ENCODE measurements at places on chromosomes 13 and 19. TPM values are rescaled to one million over a fixed set of nuclear protein-coding genes. Genes with fewer than 3 reads are reported as not detected.

GRCh38 chr13:70125693-70126092 lies 17.4 kb upstream of the KLHL1 start:
- H3K36me3 ChIP-seq, result no peaks in the 10 kb centered on the region
- H3K4me1 ChIP-seq, result no peaks in the 10 kb centered on the region
- no peaks in the 10 kb centered on the region for H3K27me3 ChIP-seq
- no peak overlapping the region for H3K27ac ChIP-seq

DNA sequence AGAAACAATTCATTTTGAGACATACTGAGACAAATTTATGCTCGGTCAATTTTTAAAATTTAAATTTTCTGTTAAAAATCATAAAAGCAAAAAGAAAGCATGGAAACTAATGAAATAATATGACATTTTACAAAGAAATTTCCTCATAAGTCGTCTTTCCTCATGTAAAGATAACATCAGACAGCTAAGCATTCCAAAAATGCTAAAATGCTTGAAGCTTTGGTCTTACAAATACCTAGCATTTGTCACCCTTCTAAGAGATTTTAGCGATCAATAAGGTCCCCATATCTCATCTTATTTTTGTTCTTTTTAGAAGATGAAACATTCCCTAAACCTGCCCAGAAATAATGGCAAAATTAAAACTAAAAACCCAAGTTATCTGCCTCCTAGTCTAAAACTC lies 68.5 kb upstream of the FREM2 start:
- no peak overlapping the region for H3K4me3 ChIP-seq
- H3K4me1 ChIP-seq, result peaks cover 15% of the 10 kb centered on the region
- H3K27me3 ChIP-seq, result no peaks in the 10 kb centered on the region

DNA sequence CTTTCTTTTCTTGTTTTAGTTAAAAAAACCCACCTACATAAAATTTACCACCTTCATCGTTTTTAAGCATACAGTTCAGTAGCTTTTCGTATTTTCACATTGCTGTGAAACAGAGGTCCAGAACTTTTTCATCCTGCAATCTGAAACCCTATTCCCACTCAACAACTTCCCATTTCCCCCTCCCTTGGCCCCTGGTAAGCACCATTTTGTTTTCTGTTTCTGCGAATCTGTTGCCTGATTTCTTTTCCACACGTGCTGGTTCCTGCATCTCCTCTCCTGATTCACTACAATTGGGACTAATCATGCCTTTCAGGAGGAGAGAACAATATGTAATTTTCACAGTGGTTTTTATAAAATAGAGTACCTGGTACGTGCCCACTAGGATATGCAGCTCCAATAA lies 149.2 kb upstream of the RNF113B start:
- H3K36me3 ChIP-seq, result no peaks in the 10 kb centered on the region
- H3K27me3 ChIP-seq, result no peaks in the 10 kb centered on the region
- H3K4me1 ChIP-seq, result no peaks in the 10 kb centered on the region
- H3K4me3 ChIP-seq, result no peak overlapping the region

- H3K36me3 ChIP-seq, result no peaks in the 10 kb centered on the region
- no peak overlapping the region for H3K27ac ChIP-seq
- no peak overlapping the region for H3K4me3 ChIP-seq
- H3K4me1 ChIP-seq, result peaks cover 11% of the 10 kb centered on the region
These were observed 388.9 kb upstream of the DACH1 start for GRCh38 chr13:72255908-72256307.

DNA sequence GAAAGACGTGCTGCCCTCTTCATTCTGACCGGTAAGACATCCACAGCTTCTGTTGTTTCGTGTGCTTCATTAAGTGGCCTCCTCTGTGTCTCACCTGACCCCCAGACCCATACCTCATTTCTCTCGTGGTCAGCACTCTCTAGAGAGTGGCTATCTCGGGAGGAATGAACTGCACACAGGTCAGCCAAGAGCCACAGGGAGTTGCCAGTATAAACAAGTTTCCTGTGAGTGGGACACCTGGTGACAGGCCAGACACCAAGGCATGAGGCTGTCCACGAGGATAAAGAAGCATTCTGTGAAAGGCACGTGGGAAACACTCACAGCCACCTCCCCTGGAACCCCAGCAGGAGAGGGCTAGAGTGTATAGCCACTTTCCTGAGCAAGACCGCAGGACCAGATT lies 115.8 kb downstream of the NUFIP1 start:
- H3K27me3 ChIP-seq, result no peaks in the 10 kb centered on the region
- no peaks in the 10 kb centered on the region for H3K36me3 ChIP-seq
- H3K27ac ChIP-seq, result no peak overlapping the region
- H3K4me1 ChIP-seq, result no peaks in the 10 kb centered on the region
- no peak overlapping the region for H3K4me3 ChIP-seq

DNA sequence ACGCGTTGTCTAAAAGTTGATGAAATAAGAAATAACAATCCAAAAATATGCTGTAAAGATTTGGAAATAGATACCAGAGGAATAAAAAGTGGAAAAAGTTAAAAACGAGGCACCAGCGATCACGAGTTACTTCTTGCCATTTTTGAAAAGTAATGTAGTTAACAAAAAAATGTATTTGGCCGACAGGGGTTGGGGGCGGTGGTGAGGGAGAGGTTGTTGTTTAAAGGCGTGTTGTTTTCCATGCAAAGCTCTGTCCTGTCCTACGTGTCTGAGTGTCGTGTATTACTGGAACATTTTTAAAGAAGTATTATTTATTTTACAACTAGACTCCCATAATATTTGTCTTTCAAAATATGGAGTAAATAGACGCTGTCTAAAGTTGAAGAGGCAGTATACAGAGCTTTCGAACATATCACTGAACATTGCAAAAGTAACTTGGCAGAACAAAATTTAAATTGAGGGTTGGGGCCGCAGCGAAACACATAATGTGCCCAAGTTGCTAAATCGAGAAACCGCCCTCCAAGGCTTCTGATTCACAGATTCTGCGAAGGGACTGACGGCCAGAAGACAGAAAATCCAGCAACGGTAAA lies 823 bp downstream of the FBXO17 start:
- no peaks in the 10 kb centered on the region for H3K27me3 ChIP-seq
- peak; percentile 77 for DNase-seq
- H3K4me3 ChIP-seq, result peak overlapping the region; percentile 58
- no peaks in the 10 kb centered on the region for H3K4me1 ChIP-seq

- DNase-seq, result no peak
- no peak overlapping the region for H3K4me3 ChIP-seq
- no peaks in the 10 kb centered on the region for H3K27me3 ChIP-seq
- H3K27ac ChIP-seq, result no peak overlapping the region
These were observed 1146.3 kb upstream of the MIR17HG start for GRCh38 chr13:90201202-90201601.

DNA sequence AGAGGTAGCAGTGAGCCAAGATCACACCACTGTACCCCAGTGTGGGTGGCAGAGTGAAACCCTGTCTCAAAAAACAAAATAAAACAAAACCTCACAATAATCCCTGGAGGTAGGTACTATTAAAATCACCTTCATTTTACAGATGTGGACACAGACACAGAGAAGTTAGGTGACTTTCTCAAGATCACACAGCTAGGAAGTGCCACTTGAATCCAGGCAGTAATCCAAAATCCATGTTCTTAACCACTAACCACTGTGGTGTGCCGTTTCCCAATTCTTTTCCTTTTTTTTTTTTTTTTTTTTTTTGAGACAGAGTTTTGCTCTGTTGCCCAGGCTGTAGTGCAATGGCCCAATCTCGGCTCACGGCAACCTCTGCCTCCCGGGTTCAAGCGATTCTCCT lies 9.0 kb downstream of the PPP1R14A start:
- H3K4me3 ChIP-seq, result no peak overlapping the region
- no peak overlapping the region for H3K27ac ChIP-seq
- H3K27me3 ChIP-seq, result no peaks in the 10 kb centered on the region
- peaks cover 10% of the 10 kb centered on the region for H3K4me1 ChIP-seq
- peaks cover 9% of the 10 kb centered on the region for H3K36me3 ChIP-seq
- DNase-seq, result no peak

DNA sequence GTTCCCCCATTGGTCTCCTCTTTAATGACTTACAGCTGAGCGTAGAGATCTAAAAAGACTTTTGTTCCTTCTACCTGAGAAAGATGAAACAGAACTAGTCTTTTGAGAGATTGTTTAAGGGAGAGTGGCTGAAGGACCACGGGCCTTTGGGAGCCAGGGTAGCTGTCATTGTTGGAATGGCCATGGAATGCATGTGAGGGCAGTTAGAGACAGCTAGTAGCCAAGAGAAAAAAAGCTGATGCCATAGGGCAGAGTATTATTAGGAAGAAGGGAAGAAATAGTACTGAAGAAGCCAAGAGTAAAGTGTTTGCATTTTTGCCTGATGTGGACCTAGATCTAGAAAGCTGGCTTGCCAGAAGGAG lies 5.6 kb downstream of the ZNF507 start:
- H3K4me1 ChIP-seq, result peaks cover 3% of the 10 kb centered on the region
- H3K27ac ChIP-seq, result peak overlapping the region; percentile 83
- H3K36me3 ChIP-seq, result peaks cover 16% of the 10 kb centered on the region
- no peak overlapping the region for H3K4me3 ChIP-seq
- DNase-seq, result no peak

GRCh38 chr19:33375156-33375836 lies 1.8 kb downstream of the CEBPG start:
- H3K27me3 ChIP-seq, result no peaks in the 10 kb centered on the region
- H3K4me1 ChIP-seq, result peaks cover 19% of the 10 kb centered on the region
- peak; percentile 58 for DNase-seq
- peak overlapping the region; percentile 51 for H3K27ac ChIP-seq

DNA sequence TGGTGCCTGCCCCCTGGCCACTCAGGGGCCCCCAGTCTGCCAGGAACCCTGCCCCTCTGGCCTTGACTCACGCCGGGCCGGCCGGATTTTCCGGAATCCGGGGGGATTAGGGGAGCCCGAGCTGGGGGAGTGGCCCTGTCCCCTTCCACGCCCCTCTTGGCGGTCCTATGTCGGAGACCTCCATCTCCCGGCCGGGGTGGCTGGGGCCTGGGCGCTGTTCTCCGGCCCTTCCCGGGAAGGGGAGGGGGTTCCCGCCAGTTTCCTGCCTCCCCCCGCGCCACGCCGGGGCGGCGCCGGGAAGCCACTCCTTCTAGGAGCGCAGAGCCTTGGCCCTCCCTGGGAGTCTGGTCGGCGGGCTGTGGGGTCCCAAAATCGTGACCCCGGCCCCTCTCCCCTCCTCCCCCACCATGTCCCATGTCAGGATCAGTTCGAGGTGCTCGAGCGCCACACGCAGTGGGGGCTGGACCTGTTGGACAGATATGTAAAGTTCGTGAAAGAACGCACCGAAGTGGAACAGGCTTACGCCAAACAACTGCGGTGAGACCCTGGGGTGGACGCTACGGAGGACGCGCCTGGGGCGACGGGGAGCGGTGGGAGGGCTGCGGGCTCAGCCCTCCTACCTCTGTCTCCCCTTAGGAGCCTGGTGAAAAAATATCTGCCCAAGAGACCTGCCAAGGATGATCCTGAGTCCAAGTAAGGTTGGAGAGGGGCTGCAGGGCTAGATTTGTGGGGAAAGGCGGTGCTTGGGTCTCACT lies 1.3 kb downstream of the TRIP10 start:
- peak overlapping the region; percentile 86 for H3K4me3 ChIP-seq
- peaks cover 12% of the 10 kb centered on the region for H3K36me3 ChIP-seq
- H3K27me3 ChIP-seq, result no peaks in the 10 kb centered on the region
- H3K27ac ChIP-seq, result peak overlapping the region; percentile 84
- DNase-seq, result peak; percentile 81

GRCh38 chr13:36778083-36778671 lies 40.8 kb upstream of the RFXAP start:
- no peaks in the 10 kb centered on the region for H3K36me3 ChIP-seq
- H3K27me3 ChIP-seq, result no peaks in the 10 kb centered on the region
- no peaks in the 10 kb centered on the region for H3K4me1 ChIP-seq

DNA sequence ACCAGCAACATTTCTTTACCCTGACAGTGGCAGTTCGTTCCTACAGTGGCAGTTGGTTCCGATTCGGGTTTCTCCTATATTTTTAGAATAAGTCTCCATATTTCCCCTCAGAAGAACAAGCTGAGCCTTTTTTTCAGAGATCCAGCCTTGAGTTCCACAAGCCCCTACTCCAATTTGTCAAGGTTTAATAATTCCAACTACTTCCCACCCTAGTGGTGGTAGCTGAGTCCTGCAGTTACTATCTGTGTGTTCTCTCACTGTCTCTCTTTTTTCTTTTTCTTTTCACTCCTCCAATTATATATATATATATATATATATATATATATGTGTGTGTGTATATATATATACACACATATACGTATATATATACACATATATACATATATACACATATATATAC lies 1347.3 kb downstream of the PCDH9 start:
- no peak overlapping the region for H3K27ac ChIP-seq
- H3K36me3 ChIP-seq, result no peaks in the 10 kb centered on the region
- no peak overlapping the region for H3K4me3 ChIP-seq
- no peaks in the 10 kb centered on the region for H3K4me1 ChIP-seq
- H3K27me3 ChIP-seq, result no peaks in the 10 kb centered on the region

GRCh38 chr13:32246468-32246867 lies 68.7 kb downstream of the ZAR1L start:
- no peaks in the 10 kb centered on the region for H3K27me3 ChIP-seq
- peaks cover 4% of the 10 kb centered on the region for H3K36me3 ChIP-seq
- no peak overlapping the region for H3K4me3 ChIP-seq
- peaks cover 11% of the 10 kb centered on the region for H3K4me1 ChIP-seq
- no peak overlapping the region for H3K27ac ChIP-seq

- H3K4me1 ChIP-seq, result no peaks in the 10 kb centered on the region
- H3K27ac ChIP-seq, result no peak overlapping the region
- H3K27me3 ChIP-seq, result peaks cover 14% of the 10 kb centered on the region
- peak; percentile 71 for DNase-seq
These were observed 5.3 kb downstream of the DENND1C start for GRCh38 chr19:6476155-6476895.

DNA sequence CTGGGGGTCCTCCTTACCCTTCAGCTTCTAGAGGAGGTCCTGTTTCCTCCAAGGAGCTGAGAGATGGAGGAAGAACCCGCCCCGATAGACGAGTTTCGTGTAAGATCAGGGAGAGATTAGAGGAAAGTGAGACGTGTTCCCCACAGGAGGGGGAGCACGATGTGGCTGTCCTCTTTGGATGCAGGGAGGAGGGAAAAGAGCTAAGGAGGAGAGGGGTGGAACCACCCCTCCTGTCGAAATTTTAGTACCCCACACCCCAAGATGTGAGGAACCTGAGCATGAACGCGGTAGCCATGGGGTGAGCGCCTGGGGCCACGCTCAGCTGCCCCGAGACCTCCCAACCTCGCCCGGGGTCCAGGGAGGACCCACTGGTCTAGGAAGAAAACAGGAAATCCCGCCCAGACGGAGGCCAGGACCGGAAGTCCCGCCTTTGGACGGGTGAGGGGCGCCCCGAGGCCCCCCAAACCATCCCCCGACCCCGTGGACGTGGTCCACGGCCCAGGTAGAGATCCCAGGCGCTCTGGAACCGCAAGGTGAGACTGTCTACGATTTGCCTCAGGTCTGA lies 1.2 kb downstream of the AKT1S1 start:
- H3K36me3 ChIP-seq, result peaks cover 23% of the 10 kb centered on the region
- no peaks in the 10 kb centered on the region for H3K27me3 ChIP-seq
- peak overlapping the region; percentile 88 for H3K27ac ChIP-seq
- peak overlapping the region; percentile 70 for H3K4me3 ChIP-seq
- peaks cover 14% of the 10 kb centered on the region for H3K4me1 ChIP-seq

GRCh38 chr19:35729021-35729420 lies 11.2 kb downstream of the KMT2B start:
- peaks cover 29% of the 10 kb centered on the region for H3K36me3 ChIP-seq
- no peaks in the 10 kb centered on the region for H3K4me1 ChIP-seq
- no peaks in the 10 kb centered on the region for H3K27me3 ChIP-seq
- no peak overlapping the region for H3K27ac ChIP-seq
- DNase-seq, result no peak

- H3K4me3 ChIP-seq, result peak overlapping the region; percentile 95
- H3K27ac ChIP-seq, result peak overlapping the region; percentile 72
- DNase-seq, result no peak
- H3K4me1 ChIP-seq, result peaks cover 10% of the 10 kb centered on the region
These were observed 519 bp downstream of the ZNF551 start for GRCh38 chr19:57682226-57682766.

C2CD4C gene
- total RNA-seq, result 1.4 TPM

CASP14 gene
- not detected for total RNA-seq

APOC4 gene
- not detected for total RNA-seq

CARD8 gene
- 114 TPM for total RNA-seq

ZNF30 gene
- total RNA-seq, result 5.5 TPM

C19orf18 gene
- total RNA-seq, result 1.3 TPM
